ENCODE measurements at places on chromosomes 6 and 20. TPM values are rescaled to one million over a fixed set of nuclear protein-coding genes. Genes with fewer than 3 reads are reported as not detected.

The ADGB gene
- not detected for total RNA-seq

The TNFRSF21 gene
- total RNA-seq: 16.4 TPM

DNA sequence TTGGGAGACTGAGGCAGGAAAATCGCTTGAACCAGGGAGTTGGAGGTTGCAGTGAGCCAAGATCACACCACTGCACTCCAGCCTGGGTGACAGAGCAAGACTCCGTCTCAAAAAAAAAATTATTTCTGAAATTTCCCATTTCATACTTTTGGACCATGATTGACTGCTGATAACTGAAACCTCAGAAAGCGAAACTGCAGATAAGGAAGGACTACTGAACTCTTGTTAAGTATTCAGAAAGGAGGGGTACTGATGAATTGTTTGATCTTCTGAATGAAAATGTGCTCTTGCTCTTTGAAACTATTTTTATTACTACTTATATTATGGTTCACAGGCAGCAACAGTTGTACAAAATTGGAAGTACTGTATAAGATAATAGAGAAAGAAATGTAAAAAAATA is 69.0 kb downstream of the HDGFL1 start:
- no peaks in the 10 kb centered on the region for H3K27me3 ChIP-seq
- no peak overlapping the region for H3K4me3 ChIP-seq
- H3K27ac ChIP-seq: no peak overlapping the region
- no peak for DNase-seq
- no peaks in the 10 kb centered on the region for H3K36me3 ChIP-seq

The HCK gene
- not detected for total RNA-seq

- peak overlapping the region; percentile 91 for H3K4me3 ChIP-seq
- peaks cover 23% of the 10 kb centered on the region for H3K4me1 ChIP-seq
- H3K36me3 ChIP-seq: peaks cover 21% of the 10 kb centered on the region
- H3K27ac ChIP-seq: peak overlapping the region; percentile 93
- DNase-seq: peak; percentile 62
- H3K27me3 ChIP-seq: no peaks in the 10 kb centered on the region
These were observed 756 bp upstream of the RBCK1 start for GRCh38 chr20:407133-407952.

- no peak overlapping the region for H3K4me3 ChIP-seq
- DNase-seq: no peak
- peaks cover 54% of the 10 kb centered on the region for H3K36me3 ChIP-seq
- no peak overlapping the region for H3K27ac ChIP-seq
- no peaks in the 10 kb centered on the region for H3K4me1 ChIP-seq
These were observed 29.1 kb downstream of the LRRN4 start for GRCh38 chr20:6024768-6025167.

The GNRH2 gene
- 2.4 TPM for total RNA-seq

DNA sequence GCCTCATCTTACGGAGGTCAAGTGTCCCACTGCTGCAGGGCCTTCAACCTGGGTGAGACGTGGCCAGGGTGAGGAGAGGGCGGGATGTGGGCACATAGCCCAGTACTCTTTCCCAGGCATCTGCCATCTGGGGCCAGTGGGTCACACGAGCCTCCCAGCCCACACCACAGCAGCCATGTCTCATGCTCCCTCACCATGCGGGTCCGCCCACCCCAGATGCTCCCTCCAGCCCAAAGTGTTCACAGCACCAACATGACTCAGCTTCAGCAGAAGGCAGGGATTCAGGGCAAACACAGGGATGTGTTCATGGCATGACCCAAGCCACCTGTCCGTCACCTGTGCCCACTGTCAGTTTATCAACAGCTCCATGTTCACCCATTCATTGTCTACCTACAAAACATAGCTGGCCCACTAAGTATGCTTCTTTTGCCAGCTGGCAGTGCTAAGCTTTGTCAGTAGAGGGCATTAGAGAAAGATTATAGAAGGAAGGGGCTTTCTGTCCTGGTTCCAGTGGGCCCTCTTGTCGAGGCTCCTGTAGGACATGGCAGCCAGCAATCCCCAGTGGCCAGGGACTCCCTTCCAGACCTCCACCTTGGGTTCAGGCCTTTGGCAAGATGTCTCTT is 109.2 kb downstream of the FOXF2 start:
- no peaks in the 10 kb centered on the region for H3K27me3 ChIP-seq
- no peak overlapping the region for H3K4me3 ChIP-seq
- DNase-seq: no peak
- H3K36me3 ChIP-seq: no peaks in the 10 kb centered on the region

DNA sequence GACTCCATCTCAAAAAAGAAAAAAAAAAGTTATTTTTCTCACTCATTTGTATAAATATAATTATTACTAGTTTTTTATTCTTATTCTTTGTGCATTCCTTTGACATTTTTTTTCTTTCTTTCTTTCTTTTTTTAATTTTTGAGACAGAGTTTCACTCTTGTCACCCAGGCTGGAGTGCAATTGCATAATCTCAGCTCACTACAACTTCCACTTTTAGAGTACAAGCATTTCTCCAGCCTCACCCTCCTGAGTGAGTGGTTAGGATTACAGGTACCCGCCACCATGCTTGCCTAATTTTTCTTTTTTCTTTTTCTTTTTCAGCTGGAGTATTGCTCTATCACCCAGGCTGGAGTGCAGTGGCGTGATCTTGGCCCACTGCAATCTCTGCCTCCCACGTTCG is 51.4 kb upstream of the JARID2 start:
- H3K4me1 ChIP-seq: no peaks in the 10 kb centered on the region
- no peaks in the 10 kb centered on the region for H3K36me3 ChIP-seq
- H3K27me3 ChIP-seq: no peaks in the 10 kb centered on the region
- H3K4me3 ChIP-seq: no peak overlapping the region

GRCh38 chr6:135527960-135528249 is 30.4 kb upstream of the AHI1 start:
- no peak overlapping the region for H3K27ac ChIP-seq
- no peak overlapping the region for H3K4me3 ChIP-seq
- H3K27me3 ChIP-seq: no peaks in the 10 kb centered on the region

The SLC17A3 gene
- total RNA-seq: not detected

- peaks cover 83% of the 10 kb centered on the region for H3K27me3 ChIP-seq
- H3K27ac ChIP-seq: no peak overlapping the region
- no peaks in the 10 kb centered on the region for H3K36me3 ChIP-seq
- DNase-seq: no peak
These were observed 729 bp downstream of the SMOC2 start for GRCh38 chr6:168441434-168442391.

The PDE7B gene
- total RNA-seq: 0.61 TPM

DNA sequence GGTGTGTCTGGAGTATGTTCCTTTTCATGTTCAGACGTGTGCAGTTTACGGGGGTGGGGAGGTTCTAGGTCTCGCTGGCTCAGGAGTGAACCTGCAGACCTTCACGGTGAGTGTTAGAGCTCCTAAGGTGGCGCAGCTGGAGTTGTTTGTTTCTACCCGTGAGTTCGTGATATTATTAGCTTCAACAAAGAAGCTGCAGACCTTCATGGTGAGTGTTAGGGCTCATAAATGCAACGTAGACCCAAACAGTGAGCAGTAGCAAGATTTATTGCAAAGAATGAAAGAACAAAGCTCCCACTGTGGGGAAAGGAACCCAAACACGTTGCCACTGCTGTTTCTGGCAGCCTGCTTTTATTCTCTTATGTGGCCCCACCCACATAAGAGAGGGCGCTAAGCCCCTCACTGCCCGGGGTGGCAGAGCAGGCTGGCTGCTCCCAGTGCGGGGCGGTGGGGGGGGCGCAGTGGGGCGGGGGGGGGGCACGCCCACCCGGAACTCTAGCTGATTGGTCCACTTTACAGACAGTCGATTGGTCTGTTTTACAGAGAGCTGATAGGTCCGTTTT is 41.3 kb upstream of the GMPR start:
- H3K36me3 ChIP-seq: no peaks in the 10 kb centered on the region
- peaks cover 82% of the 10 kb centered on the region for H3K27me3 ChIP-seq
- H3K27ac ChIP-seq: peak overlapping the region; percentile 68

The DZANK1 gene
- 8.0 TPM for total RNA-seq

The BTN2A1 gene
- total RNA-seq: 25.8 TPM

- peaks cover 8% of the 10 kb centered on the region for H3K27me3 ChIP-seq
- H3K27ac ChIP-seq: no peak overlapping the region
- H3K4me3 ChIP-seq: no peak overlapping the region
- no peaks in the 10 kb centered on the region for H3K36me3 ChIP-seq
- H3K4me1 ChIP-seq: no peaks in the 10 kb centered on the region
These were observed 117.3 kb downstream of the CRYBG1 start for GRCh38 chr6:106477790-106478189.

The RIMS1 gene
- 4.5 TPM for total RNA-seq

DNA sequence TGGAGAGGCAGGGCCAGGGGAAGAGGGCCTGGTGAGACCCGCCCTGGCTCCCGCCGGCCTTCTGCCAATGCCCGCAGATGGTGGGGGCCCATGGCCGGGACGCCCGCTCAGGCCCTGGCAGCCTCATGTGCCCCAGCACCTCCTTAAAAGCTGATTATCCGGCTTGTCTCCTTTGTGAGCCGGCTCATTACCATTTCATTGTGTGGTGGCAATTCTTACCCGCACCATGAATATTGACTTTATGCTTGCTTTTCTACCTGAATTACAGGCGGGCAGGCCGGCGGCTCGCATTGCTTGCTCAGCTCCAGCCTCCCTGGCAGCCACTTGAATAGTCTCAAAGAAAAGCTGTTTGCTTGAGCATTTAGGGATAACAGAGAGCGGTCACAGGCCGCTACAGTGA is 120.0 kb upstream of the JAG1 start:
- peaks cover 11% of the 10 kb centered on the region for H3K4me1 ChIP-seq
- H3K27ac ChIP-seq: no peak overlapping the region
- H3K27me3 ChIP-seq: no peaks in the 10 kb centered on the region
- no peaks in the 10 kb centered on the region for H3K36me3 ChIP-seq
- no peak overlapping the region for H3K4me3 ChIP-seq

DNA sequence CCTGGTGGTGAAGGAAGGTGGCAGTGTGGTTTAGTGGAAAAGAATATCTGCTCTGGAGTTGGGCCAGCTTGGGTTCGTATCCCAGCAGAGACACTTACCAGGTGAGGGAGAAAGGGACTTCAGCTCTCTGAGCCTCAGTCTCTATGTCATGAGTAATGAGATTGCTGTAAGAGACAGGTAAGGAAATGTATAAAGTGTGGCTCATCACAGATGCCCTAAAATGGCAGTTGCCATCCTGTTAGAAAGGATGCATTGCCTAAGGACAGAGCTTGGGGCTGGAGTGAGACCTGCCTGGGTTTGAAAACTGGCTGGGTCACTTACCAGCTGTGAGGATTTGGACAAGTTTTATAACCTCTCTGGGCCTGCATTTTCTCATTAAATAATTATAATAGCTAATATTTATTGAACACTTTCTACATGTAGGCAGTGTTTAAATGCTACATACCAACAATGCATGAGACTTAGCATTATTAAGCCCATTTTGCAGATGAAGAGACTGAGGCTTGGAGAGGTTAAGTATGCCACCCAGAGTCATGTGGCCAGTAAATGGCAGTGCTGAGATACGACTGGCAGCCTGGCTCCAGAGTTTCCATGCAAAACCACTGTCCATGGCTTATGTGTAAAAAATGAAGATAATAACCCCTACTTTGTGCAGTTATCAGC is 157.0 kb downstream of the SOBP start:
- H3K36me3 ChIP-seq: peaks cover 8% of the 10 kb centered on the region
- DNase-seq: no peak
- no peak overlapping the region for H3K4me3 ChIP-seq
- H3K27ac ChIP-seq: peak overlapping the region; percentile 89
- H3K4me1 ChIP-seq: peaks cover 23% of the 10 kb centered on the region
- H3K27me3 ChIP-seq: no peaks in the 10 kb centered on the region

- H3K4me3 ChIP-seq: no peak overlapping the region
- H3K36me3 ChIP-seq: no peaks in the 10 kb centered on the region
- DNase-seq: no peak
- no peak overlapping the region for H3K27ac ChIP-seq
These were observed 1097.8 kb downstream of the KIF16B start for GRCh38 chr20:15475483-15475882.

The CALHM5 gene
- 0.45 TPM for total RNA-seq

The CPXM1 gene
- total RNA-seq: 200 TPM

The HTR1E gene
- total RNA-seq: not detected

- no peak overlapping the region for H3K4me3 ChIP-seq
- no peak overlapping the region for H3K27ac ChIP-seq
- no peaks in the 10 kb centered on the region for H3K27me3 ChIP-seq
- peaks cover 3% of the 10 kb centered on the region for H3K4me1 ChIP-seq
- DNase-seq: no peak
These were observed 47.8 kb downstream of the CEP43 start for GRCh38 chr6:167046861-167047495.

DNA sequence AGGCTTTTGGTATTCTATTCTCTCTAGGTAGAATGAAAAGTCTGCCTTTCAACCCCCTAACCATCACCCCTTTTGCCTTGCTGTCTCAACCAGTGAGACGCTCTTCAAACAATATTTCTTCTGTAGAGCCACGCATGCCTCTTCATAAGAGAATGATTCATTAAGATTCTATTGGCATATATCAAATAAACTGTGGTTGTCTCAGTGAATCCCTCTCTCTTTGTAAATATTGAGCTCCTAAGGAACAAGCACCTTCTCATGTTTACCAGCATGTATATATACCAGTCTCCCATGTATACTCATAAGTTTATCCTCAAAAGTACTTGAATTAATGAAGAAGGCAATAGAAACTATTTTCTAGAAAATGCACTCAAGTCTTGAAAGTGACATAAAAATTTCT is 90.6 kb downstream of the HAO1 start:
- no peak overlapping the region for H3K4me3 ChIP-seq
- no peaks in the 10 kb centered on the region for H3K27me3 ChIP-seq
- DNase-seq: no peak
- H3K27ac ChIP-seq: no peak overlapping the region

DNA sequence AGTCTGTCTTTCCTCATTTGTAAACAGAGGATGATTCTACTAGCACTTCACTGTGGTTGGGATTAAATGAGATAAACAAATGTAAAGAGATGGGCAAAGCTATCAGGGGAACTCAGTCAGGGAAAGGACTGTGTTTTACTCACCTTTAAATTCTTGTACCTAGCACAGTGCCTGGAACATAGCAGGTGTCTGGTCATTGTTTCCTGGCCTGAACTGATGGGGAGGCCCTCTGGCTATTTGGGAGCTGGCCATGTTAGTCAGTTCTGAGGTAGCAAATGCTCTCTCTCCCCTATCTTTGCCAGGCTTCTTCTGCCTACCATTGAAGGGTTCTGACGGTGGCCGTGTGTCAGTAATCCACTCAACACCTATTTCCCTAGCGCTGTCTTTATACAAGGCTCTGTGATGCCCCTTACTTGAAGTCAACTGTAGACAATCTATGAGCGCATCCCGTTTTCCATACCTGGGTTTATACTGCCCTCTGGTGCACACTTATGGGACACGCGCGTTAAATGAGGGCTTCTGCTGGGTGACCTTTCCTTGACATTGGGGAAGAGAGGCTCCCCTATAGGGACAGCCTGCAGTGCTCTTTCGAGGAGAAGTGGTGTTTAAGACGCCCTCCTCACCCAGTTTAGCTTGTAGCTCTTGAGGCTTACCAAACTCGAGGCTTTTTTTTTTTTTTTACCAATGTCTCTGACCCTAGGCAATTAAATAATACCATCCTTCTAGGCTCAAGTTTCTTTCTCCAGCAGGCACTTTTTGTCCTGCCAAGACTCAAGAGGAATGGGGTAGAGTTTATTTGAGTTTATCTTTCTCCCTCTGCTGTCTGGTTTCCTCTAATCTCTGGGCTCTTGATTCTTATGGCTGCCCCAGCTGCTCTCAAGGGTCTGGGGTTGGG is 4.0 kb upstream of the SPATS1 start:
- H3K27me3 ChIP-seq: no peaks in the 10 kb centered on the region
- DNase-seq: peak; percentile 66
- H3K4me3 ChIP-seq: no peak overlapping the region
- H3K36me3 ChIP-seq: no peaks in the 10 kb centered on the region

The KCNK5 gene
- total RNA-seq: 32.7 TPM

The LST1 gene
- not detected for total RNA-seq
